ENCODE measurements at places on chromosomes 2 and 18.

DNA sequence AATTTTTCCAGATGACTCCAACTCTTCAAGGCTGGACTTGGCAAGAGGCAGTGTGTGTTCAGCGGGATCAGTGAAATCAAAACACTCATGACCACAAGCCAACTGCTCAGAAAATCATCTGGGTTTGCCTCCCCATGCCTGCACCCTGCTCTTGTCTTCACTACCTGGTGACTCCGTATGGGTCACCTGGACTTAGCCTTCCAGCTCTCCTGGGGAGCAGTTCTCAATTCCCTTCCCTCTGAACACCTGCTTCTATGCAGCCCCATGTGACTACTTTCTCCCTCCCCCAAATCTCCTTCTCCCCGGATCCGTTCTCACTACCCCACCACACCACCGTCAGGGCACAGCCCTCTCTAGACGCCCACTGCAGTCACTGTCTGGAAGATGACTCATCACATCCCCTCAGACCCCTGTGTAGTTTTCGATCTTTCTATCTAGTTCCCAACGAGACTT, 130.2 kb upstream of the ID2 start:
- DNase-seq: no peak

DNA sequence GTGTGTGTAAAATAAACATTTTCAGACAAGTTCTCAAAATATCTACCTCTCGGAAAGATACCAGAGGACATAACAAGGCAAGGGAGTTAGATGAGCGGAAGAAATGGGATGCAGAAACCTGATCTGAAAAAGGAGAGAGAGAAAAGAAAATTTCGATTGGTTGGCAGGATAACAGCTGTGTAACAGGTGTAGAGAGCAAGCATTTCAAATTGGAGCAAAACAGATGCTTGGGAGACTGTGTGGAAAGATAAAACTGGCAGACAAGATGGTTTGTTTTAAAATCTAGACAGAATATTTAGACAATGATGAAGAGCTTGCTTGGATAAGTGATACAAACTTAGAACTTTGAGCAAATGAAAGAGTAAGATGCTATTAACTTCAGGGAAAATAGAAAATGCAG, 20.2 kb downstream of the CHST9 start:
- no peak for DNase-seq

GRCh38 chr2:5563411-5563810, 128.8 kb upstream of the SOX11 start:
- no peak for DNase-seq

- no peak for DNase-seq
Observed at GRCh38 chr2:111623380-111623779, 260.6 kb downstream of the ANAPC1 start.

- no peak for DNase-seq
Observed at GRCh38 chr2:99735753-99736152, 245.9 kb upstream of the REV1 start.

- DNase-seq: no peak
Observed at GRCh38 chr18:48724939-48725338, 186.1 kb downstream of the CTIF start.

DNA sequence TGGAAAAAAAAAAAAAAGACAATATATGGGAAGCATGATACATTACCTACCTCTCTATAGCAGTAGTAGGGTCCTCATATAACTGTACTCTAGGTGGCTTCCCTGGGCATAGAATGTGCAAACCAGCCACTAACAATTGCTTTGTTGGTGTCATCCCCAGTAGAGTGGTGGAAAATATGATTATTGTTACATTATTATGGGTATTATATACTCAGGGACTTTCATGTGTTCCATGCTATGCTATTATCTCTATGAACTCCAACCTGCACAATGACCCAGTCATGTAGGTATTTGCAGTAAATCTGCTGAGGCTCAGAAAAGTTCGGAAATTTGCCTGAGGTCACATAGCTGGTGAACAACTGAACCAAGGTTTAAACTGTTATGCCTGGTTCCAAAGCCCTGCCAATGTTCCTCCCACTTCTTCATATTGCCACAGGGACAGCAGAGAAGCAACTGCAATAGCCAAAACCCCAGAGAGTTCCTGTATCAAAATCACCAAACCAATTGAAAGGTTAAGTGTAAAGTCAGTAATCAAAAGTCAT, 52.6 kb upstream of the MAP4K4 start:
- no peak for DNase-seq

- DNase-seq: no peak
Observed at GRCh38 chr2:109376115-109376514, 237.7 kb downstream of the SEPTIN10 start.

DNA sequence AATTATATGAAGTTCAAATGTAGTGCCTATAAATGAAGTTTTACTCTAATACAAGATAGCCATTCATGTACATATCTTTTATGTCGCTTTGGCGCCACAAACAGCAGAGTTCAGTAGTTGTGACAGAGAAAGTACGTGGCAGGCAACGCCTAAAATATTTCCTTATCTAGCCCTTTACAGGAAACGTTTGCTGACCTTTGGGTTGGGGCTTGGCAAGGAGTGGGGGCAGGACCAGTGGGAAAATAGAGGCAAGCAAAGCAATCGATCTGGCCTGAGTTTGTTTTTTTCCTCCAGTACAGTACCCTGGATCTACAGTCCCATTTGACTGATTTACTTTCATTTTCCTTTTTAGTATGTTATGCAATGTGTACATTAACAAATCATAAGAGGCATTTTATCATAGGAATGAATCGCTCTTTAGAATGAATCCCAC, 13.1 kb downstream of the CCDC68 start:
- DNase-seq: peak; percentile 38

- peak; percentile 76 for DNase-seq
Observed at GRCh38 chr2:219277703-219278654, 1.2 kb upstream of the DNAJB2 start.

DNA sequence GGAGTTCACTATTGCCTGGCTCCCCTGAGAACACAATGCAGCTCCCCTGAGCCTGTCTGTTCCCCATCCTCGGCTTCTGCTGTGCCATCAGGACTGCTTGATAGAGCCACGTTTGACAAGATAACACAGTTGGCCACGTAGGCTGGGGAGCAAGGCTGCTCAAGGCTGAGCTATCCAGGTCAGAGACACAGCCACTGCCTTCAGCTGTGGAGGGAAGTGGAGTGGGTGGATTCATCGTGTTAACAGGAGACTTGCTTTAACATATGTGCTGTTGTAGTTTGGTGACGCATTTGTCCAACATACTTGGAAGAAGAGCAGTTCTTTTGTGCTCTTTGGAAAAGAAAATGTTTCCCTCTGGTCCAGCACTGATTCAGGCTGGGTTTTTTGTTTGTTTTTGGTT, 68.8 kb downstream of the WDSUB1 start:
- DNase-seq: no peak

DNA sequence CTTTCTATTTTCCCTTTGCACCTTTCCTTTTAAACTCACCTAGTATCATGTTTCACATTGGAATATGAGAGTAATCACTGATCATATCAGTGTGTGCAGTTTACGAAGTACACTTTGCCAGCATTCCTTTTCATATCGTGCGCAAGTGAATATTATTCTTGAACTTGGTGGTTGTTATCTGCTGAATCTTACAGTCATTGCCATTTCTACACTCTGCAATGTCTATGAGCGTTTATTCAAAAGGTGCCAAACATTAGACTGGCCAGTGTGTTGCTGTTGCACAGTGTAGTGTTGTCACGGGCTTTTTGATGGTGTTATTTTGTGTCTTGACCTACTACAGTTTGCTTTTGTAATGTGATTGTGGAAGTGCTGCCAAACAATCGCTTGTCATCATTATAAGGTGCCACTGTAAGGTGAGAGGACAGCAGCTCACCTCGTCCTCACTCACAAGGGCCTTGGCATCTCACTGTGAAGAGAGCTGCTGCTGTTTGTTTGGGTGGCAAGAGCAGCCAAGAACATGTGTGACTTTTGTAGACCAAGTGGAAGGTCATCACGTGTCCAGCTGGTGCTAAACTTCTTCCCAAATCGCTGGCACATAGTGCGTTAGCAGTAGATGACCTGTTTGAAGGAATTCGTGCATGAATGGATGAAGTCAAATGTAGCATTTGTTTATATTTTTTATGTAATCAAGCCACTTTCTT, 113.3 kb downstream of the MYO1B start:
- no peak for DNase-seq

GRCh38 chr2:159639712-159640111, 23.4 kb upstream of the BAZ2B start:
- no peak for DNase-seq

GRCh38 chr2:174682578-174683391, 81.5 kb downstream of the CHRNA1 start:
- no peak for DNase-seq

DNA sequence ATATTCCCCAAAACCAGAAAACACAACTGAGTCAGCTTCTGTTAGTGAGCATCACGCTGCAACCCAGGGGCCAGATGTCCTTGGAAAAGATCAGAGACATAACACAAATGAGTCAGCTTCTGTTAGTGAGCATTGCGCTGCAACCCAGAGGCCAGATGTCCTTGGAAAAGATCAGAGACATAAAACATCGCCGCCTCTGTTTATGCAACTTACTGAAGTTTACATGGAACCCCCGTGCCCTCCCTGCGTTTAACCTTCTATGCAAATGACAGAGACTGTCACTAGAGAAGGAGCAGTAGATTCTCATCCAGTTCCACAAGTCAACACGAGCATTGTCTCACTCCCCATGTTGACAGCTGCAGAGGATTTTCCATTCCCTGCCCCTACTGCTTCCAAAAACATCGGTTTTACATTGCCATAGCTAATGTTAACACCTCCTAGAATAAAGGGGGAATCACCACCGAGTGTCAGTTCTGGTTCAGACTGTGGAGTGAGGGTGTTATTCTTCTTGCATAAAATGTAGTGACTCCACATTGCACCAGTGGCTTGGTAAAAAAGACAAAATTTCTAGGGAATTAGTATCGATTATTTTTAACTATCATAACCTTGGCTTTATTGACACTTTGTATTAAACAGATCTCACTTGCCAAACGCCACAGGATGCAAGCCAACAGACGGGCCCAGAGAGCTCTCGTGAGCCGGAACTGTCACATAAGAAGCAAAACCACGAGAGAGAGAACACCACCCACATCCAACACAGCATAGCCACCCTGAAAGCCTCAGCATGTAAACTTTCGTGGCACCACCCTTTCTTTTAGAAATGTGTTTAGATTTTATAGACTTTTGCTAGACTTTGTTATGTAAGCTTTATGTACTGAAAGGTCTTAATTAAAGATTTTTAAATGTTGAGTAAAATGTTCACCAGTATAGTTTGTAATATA, 87.7 kb downstream of the SH3YL1 start:
- peak; percentile 85 for DNase-seq

GRCh38 chr2:55712477-55713060, 18.9 kb upstream of the PNPT1 start:
- DNase-seq: no peak

- no peak for DNase-seq
Observed at GRCh38 chr18:74742573-74743243, 145.0 kb downstream of the ZNF407 start.

DNA sequence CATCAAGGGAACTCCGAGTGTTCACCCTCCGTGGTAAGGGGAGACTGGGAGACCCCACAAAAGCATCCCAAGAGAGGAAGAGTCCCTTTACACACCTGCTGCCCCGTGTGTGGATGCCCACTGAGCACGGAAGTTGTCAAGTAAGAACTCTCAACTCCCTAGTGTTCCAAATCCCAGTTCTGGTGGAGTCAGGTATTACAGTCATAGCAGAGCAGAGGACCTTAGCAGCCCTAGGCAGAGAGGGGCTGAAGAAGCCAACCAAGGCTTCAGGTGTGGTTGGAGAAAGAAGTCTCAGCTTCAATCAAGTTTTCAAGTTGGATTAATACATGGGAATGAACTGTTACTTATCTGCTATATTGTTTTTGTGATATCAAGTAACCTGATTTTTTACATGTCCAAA, 512.5 kb downstream of the RNF144A start:
- DNase-seq: no peak

DNA sequence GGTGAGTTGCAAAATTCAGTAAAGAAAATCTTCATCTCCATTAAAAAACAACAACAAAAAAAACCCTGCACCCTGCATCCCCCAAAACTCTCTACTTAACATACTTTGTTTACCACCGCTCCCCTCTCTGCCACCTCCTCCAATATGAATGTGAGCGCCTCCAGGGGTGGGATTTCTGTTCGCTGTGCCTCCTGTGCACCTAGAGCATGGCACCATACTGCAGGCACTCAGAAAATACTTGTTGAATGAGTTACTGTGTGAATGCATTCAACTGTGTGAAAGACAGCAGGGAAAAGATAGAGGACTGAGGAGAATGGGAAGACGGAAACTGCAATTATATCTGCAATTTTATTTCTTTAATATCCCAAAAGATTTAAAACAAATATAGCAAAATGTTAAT, 4.5 kb downstream of the CEBPZ start:
- DNase-seq: no peak

- DNase-seq: no peak
Observed at GRCh38 chr2:168165985-168166901, 81.2 kb downstream of the STK39 start.

DNA sequence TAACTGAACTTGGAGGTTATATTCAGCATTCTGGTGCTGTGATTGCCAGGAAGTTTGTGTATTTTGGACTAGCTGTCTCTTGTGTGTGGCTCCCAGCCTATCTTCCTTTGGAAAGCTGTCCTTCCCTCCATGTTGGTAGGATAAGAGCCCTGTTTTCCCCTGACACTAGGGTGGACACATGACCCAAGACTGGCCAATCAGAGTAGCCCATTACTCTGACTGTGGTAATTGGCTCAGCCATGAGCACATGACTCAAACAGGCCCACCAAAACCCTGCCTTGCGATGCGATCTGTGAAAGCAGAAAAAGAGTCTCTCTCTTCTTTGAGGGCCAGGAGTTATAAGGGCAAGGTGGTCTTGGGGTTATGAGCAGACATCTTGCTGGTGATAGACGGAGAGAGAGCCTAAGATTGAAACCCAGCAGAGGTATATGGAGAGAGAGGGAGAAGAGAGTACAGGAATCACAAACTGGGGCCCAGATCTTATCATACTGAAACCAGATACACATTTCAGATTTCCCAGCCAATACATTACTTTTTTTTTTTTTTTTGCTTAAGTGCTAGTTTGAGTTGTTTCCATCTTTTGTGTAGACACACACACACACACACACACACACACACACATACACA, 45.3 kb upstream of the SERPINE2 start:
- DNase-seq: no peak

Measured in SW480 (cell line).